Esophagus squamous epithelium (tissue), 5 donors: ENCODE measurements at places on chromosomes 6 and 20.

DNA sequence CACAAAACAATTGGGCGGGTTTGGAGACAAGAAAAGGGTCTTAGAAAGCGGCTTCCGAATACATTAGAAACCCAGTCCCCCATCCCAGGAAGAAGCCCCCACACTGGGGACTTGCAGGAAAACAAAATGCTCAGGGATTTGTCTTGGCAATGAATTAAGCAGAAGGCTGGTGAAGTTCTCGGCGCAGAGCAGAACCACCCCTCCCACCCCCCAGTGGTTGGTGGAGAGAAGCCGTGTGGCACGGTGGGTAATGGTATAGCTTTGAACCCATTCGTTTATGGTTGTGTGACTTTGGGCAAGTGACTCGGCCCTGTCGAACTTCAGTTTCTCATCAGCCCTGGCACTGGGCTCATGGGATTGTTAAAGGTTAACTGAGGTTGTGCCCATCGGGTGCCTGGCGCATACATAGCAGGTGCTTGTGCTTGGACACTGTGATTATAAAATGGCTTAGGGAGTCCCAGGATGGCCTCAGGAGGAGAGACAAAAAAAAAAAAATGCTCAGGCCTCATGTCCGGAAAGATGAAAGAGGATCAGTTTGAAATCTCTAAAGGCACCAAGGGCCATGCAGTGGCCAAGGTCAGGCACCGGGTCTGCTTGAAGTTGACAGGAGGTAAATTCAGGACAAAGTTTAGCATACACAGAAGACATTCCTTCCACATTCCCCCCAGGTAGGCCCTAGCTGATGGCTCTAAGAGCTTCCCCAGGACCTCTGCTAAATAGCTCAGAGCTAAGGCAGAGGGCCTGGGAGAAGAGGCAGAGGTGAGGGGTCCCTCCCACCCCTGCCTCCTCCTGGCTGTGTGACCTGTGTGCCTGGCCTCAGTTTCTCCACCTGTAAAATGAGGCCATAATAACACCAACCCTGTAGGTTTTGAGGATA is 120.1 kb upstream of the PTPN1 start:
- DNase-seq, result no peak

DNA sequence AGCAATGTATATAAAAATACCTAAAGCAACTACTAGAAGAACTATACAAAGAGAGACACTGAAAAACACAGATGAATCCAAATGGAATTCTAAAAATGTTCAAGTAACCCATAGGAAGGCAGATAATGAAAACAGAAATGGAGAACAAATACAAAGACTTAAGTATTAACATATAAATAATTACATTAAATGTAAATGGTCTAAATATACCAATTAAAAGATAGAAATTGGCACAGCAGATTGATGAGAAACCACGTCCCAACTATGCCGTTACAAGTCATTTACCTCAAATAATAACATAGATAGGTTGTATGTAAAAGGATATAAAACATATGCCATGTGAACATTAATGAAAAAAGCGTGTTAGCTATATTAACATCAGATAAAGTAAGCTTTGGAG is 40.1 kb downstream of the CEP85L start:
- DNase-seq, result no peak

GRCh38 chr6:5995658-5995948 is 11.1 kb downstream of the NRN1 start:
- no peak for DNase-seq

GRCh38 chr6:116115781-116116180 is 10.2 kb downstream of the COL10A1 start:
- no peak for DNase-seq

- DNase-seq, result no peak
These were observed 182.9 kb upstream of the ECI2 start for GRCh38 chr6:4318321-4318720.

DNA sequence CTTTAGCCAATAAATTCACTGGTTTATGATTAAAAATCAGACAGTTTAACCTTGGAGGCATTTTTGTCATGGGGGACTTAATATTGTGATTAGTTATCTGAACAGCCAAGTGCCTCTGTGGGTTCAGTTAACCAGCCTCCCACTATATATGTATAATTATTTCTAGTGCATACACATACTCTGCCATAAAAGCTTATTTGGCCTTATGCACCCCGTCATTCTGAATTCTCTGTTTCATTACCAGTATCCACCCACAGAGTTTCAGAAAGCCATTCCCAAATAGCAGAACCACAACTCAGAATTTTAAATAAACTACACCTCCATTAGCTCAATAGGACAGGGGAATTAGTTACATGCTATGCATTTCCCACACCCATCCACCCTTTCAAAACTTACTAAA is 279.7 kb downstream of the ZFAND3 start:
- DNase-seq, result no peak

DNA sequence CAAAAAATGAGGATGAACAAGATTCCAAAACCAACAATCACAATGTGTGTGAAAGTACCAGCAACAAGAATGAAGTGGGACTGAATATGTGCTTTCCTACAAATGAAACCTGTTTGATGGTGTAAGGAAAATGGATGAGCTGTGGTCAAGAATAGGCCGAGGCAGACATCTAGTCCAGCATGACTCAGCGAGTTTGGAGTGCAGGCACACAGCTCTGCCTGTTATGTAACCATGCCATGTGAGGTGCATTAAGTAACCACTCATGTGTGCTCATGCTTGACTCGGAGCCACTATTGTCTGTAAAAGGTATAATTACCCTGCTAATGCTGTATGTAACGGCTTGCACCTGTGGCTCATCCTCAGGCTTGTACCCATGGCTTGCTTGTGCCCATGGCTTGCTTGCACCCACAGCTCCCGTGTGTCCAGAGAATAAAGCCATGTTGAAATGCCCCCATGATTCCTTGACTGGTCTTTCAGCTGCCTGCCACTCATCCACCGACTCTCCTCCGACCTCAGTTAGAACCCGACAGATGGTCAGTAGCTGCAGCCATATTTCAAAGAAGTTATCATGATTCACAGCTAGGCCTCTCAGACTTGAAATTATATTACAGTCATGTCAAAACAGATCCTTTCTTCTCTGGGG is 98.7 kb downstream of the BACH2 start:
- DNase-seq, result no peak

DNA sequence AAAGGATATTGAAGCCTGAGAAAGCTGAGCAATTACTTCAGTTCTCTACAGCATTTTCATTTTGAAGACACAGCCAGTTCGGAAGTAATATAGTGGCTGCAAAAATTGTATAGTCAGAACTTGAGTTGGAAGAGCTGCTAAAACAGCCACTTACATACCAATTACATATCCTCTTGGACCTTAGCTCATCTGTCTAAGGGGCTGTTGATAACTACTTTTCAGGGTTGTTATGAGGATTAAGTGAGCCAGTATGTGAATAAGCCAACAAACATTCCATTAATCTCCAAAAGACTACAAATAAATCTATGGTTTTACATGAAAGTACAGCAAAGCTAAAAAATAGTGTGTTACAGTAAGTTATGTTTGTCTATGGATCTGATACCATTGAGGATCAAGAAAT is 59.7 kb downstream of the TMEM200A start:
- no peak for DNase-seq

GRCh38 chr6:139323511-139324300 is 31.9 kb upstream of the TXLNB start:
- DNase-seq, result peak; percentile 18

- no peak for DNase-seq
These were observed 210.7 kb upstream of the CNR1 start for GRCh38 chr6:88376768-88377387.

GRCh38 chr6:18412644-18413043 is 25.5 kb downstream of the RNF144B start:
- no peak for DNase-seq

DNA sequence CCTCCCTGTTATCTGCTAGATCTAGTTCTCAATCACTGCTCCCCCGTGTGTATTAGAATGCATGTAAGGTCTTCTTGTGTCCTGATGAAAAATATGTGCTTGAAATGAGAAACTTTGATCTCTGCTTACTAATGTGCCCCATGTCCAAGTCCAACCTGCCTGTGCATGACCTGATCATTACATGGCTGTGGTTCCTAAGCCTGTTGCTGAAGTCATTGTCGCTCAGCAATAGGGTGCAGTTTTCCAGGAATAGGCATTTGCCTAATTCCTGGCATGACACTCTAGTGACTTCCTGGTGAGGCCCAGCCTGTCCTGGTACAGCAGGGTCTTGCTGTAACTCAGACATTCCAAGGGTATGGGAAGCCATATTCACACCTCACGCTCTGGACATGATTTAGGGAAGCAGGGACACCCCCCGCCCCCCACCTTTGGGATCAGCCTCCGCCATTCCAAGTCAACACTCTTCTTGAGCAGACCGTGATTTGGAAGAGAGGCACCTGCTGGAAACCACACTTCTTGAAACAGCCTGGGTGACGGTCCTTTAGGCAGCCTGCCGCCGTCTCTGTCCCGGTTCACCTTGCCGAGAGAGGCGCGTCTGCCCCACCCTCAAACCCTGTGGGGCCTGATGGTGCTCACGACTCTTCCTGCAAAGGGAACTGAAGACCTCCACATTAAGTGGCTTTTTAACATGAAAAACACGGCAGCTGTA is 73.4 kb downstream of the PTPN1 start:
- no peak for DNase-seq

DNA sequence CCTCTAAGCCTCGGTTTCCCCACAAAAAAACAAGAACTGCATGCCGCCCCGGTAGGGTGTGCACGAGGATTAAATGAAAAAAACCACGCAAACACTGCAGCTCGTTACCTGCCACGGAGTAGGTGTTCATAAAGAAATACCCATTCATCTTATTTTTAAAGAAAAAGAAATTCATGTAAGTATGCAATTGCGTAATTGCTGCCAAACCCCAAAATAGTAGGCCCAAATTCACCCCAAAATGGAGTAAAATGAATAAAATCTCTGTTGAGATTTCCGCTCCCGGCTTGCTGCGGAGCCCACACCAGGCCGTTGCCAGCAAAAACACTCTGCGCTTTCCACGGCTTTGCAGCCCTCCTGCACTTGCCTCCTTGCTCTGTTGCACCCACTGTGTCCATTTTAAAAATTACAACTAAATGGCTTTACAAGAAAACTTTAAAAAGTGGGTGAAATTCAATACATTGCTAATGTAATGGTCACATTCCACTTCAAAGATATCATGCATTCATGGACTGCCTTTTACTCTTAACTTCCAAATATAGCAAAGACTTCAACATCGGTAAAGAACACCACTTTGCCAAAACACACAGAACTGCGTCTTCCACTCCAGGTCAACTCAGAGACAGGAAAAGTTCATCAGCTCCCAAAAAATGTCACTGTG is 125.0 kb downstream of the ZMYND8 start:
- DNase-seq, result no peak

- no peak for DNase-seq
These were observed 47.3 kb downstream of the ATP9A start for GRCh38 chr20:51720854-51721253.

DNA sequence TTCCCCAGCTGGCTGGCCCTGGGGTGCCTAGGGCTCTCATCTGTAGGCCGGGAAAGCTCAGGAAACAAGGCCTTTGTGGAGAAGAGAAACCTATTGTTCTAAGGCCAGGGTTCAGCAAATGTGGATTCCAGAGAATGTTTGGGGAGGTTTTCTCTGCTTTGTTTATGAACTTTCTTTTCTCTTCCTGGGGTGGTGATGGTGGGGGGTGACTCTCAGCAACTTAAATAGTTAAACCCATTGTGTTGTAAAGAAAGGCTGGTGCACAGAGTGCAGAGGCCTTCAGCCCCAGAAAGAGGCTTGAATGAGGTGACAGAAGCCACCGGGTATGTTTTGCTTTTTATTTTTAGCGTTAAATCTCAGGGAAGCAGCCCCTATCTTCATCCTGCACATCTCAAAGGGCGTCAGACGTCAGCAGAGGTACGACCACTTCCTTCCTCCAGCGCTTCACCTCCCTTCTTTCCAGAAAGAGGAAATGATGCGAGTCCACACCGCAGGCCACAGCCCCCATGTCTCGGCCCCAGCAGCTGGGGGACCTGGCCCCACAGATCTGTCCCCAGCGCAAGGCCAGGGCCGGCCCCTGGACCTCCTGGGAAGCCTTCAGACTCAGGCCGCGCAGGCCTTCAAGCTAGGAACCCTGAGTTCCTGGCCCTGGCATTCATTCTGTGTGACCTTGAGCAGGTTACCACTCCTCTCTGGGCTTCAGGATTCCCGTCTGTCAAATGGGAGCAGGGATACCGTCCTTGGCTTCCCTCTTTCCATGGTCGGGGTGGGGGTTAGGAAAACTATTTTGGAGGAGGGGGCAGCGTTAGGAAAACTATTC is 605 bp upstream of the PPP1R16B start:
- DNase-seq, result no peak

DNA sequence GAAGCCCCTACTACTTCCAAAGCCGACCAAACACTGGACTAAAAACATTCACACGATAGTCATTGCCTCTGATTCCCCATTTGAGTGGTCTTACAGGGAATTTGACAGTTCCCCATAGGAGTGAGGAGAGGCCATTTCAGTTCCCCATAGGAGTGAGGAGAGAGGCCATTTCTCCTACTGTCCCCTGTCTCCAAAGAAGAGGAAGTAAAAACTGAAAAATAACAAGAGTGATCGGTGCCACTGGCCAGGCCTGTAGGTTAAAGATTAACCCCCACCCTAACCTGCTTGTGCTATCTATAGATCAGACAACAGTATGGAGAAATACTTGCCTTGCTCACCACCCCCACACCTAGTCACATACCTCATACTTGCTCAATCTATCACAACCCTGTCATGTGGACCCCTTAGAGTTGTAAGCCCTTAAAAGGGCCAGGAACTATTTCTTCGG is 204.0 kb upstream of the MOCS1 start:
- DNase-seq, result no peak

DNA sequence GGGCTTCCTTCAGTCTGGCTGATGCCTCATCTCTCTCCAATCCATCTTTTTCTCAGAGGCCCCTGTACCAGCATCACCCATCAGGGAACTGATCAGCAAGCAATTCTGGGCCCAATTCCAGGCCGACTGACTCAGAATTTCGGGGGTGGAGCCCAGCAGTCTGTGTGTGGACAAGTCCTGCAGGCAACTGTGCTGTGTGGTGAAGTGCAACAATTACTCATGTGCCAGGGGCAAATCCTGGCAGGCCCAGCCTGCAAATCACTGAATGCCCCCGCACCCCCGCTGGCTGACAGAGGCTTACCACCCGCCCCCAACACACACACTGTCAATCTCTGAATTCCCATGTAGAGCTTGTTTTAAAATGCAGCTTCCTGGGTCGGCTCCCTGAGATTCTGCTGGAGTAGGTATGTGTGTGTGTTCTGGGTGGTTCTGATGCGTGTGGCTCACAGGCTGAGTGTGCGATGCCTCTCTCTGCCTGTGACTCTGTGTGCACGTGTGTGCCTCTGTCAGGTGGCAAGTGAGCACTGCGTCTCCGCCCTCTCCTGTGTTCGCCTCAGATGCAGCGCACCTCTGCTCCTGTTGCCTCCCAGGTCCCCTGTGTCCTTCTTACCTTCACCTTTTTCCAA is 45.4 kb downstream of the SSR1 start:
- DNase-seq, result no peak
